Naive B cell (primary cell): ENCODE measurements at places on chromosomes 3 and 15. TPM values are rescaled to one million over a fixed set of nuclear protein-coding genes. Genes with fewer than 3 reads are reported as not detected.

Gene PCBP4
- polyA plus RNA-seq, result 5.4 TPM

Gene DLEC1
- polyA plus RNA-seq, result 0.09 TPM

Gene A4GNT
- polyA plus RNA-seq, result not detected

Gene CD200R1
- 0.52 TPM for polyA plus RNA-seq

Gene P2RY1
- polyA plus RNA-seq, result not detected

Gene KIF15
- 0.34 TPM for polyA plus RNA-seq

Gene XCR1
- not detected for polyA plus RNA-seq

Gene ERICH6
- 0.58 TPM for polyA plus RNA-seq

Gene SAMMSON
- polyA plus RNA-seq, result not detected

Gene KCNMB3
- polyA plus RNA-seq, result 1.4 TPM
